ENCODE measurements at places on chromosomes 11 and 22. TPM values are rescaled to one million over a fixed set of nuclear protein-coding genes. Genes with fewer than 3 reads are reported as not detected.

Gene PHLDB1
- total RNA-seq: 7.5 TPM

Gene OR51M1
- total RNA-seq: not detected

Gene TPBGL
- 0.15 TPM for total RNA-seq

Gene OR8G5
- total RNA-seq: not detected

Gene THY1
- 13.3 TPM for total RNA-seq
